ENCODE measurements at places on chromosomes 16 and 17. TPM values are rescaled to one million over a fixed set of nuclear protein-coding genes. Genes with fewer than 3 reads are reported as not detected.
A peak's percentile ranks its signal among the peaks of the same experiment; 100 is the strongest.

DNA sequence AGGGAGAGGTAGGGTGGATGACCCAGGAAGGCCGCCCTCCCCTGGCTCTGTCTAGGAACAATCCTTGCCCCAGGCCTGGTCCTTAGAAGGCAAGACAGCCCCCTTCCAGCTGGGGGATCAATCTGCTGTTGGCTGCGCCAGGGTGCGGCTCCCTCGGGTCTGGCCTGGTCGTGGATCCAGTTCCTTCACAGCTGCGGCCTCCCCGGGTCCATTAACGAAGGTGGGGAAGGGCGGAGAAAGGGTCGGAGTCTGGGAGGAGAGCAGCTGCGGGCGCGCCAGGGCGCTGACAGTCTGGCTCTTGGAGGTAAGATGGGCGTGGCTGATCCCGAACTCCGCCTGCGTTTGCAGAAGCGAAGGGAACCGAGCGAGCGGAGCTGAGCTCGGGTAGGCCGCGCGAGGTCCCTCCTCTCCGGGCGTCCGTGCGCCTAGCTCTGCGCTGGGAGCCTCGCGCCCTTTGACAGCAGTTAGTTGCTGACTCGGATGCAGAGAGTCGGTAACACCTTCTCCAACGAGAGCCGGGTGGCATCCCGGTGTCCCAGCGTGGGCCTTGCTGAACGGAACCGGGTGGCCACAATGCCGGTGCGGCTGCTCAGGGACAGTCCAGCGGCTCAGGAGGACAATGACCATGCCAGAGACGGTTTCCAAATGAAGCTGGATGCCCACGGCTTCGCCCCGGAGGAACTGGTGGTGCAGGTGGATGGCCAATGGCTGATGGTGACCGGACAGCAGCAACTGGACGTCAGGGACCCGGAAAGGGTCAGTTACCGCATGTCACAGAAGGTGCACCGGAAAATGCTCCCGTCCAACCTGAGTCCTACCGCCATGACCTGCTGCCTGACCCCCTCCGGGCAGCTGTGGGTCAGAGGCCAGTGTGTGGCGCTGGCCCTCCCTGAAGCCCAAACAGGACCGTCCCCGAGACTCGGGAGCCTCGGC, at the start of gene HSPB9:
Gene HSPB9 (plus strand): TSS at position 434 of the 933 bp plus-strand sequence. CDS start 47 bp downstream, at position 481.
- H3K4me1 ChIP-seq = peaks cover 18% of the 10 kb centered on the region
- no peak within 1 kb of the TSS for H3K4me3 ChIP-seq
- no peak for DNase-seq

The ADGRG1 gene
- total RNA-seq = 7.8 TPM

The SCNN1B gene
- total RNA-seq = not detected

DNA sequence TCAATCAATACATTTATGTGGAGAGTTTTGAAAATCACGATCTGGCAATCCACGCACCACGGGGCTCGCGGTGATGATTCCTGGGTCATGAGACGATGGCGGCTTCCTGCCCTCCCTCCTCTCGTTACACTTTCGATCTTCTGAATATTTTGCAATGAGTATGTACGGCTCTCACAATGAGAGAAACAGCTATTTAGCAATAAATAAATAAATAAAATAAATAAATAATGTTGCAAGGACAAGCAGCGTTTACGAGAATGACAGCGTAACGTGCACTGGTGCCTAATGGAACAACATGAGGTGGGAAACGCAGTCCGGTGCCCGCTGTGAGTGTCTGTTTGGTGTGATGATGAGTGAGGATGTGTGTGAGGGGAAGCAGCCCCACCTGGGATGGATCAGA, 46.7 kb upstream of the JPH3 start:
- H3K4me1 ChIP-seq = no peaks in the 10 kb centered on the region
- no peak for DNase-seq
- no peaks in the 10 kb centered on the region for H3K36me3 ChIP-seq
- no peak overlapping the region for H3K4me3 ChIP-seq
- H3K27ac ChIP-seq = no peak overlapping the region

- no peak overlapping the region for H3K27ac ChIP-seq
- H3K36me3 ChIP-seq = no peaks in the 10 kb centered on the region
- DNase-seq = no peak
These were observed 29.1 kb downstream of the TMEM100 start for GRCh38 chr17:55693254-55694216.

DNA sequence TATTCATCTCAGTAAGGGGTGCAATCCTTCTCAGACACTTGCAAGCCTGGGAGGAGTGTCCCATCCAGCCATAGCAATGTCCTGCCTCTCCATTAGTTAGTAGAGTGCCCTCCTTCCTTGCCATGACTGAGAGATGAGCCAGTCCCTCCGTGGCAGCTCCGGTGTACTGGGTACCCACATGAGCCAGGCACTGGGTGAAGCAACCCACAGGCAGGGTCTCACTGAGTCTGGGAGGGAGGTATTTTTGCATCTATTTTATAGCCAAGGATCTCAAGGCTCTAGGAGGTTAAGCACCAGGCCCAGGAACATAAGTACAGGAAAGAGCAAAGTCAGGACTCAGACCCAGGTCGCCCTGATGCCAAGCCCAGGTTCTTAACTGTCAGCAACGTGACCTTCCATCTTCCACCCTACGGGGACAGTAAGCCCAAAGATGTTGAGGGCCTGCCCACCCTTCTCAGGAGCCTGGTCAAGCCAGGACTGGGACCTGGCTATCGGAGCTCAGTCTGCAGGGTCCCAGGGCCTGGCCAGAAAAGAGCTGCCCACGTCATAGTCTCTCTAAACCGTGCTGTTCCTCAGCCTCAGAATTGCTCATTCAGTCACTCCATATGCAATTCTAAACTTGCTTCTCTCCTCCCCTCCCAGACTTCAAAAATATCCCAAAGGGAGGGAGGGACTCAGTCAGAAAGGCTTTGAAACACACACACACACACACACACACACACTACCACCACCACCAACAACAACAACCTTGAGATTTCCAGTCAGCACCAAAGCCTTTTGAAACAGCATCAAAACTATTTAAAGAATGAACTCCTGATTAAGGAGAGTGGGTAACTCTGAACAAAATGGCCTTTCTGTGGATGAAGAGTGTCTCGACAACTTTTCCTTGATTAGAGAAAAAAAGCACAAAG, 16.6 kb downstream of the NOS2 start:
- no peak overlapping the region for H3K27ac ChIP-seq
- no peaks in the 10 kb centered on the region for H3K27me3 ChIP-seq
- H3K4me3 ChIP-seq = no peak overlapping the region
- H3K4me1 ChIP-seq = no peaks in the 10 kb centered on the region

GRCh38 chr16:55039931-55040330, 109.3 kb downstream of the IRX5 start:
- H3K36me3 ChIP-seq = no peaks in the 10 kb centered on the region
- no peak overlapping the region for H3K27ac ChIP-seq
- H3K4me3 ChIP-seq = no peak overlapping the region
- no peaks in the 10 kb centered on the region for H3K4me1 ChIP-seq
- no peak for DNase-seq

The RAB40C gene
- 28.0 TPM for total RNA-seq

- no peaks in the 10 kb centered on the region for H3K36me3 ChIP-seq
- peak overlapping the region; percentile 19 for H3K27ac ChIP-seq
These were observed 939 bp downstream of the BCL6B start for GRCh38 chr17:7023576-7024401.

DNA sequence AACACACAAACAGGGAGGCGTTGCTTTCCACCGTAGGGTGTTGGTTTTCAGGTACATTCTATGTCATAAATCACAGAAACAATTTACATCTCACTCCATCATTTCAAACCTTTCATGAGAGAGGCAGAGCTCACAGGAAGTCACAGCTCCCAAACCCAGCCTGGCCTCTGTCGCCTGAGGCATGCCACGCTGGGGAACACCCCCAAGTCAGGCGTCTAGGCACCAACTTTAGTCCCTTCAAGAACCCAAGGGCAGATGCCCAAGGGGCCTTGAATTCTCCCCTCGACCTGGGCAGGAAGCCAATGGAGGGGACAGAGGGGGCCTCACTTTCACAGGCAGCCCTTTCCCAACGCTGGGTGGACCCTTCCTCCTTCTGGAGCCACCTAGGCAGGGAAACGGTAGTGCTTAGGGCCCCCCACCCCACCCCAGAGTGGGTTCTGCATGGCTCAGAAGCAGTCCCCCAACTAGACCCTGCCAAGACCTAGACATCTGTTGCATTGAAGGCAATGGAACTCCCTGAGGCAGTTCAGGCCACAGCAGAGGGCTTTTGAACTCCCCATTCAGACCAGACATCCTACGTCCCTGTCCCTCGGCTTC, 10.6 kb downstream of the TBX4 start:
- H3K36me3 ChIP-seq = no peaks in the 10 kb centered on the region
- H3K27ac ChIP-seq = no peak overlapping the region

The NIP7 gene
- total RNA-seq = 23.7 TPM

- no peaks in the 10 kb centered on the region for H3K27me3 ChIP-seq
- DNase-seq = no peak
- H3K4me1 ChIP-seq = peaks cover 2% of the 10 kb centered on the region
- no peaks in the 10 kb centered on the region for H3K36me3 ChIP-seq
- no peak overlapping the region for H3K4me3 ChIP-seq
These were observed 43.4 kb downstream of the SPOP start for GRCh38 chr17:49634485-49634860.

DNA sequence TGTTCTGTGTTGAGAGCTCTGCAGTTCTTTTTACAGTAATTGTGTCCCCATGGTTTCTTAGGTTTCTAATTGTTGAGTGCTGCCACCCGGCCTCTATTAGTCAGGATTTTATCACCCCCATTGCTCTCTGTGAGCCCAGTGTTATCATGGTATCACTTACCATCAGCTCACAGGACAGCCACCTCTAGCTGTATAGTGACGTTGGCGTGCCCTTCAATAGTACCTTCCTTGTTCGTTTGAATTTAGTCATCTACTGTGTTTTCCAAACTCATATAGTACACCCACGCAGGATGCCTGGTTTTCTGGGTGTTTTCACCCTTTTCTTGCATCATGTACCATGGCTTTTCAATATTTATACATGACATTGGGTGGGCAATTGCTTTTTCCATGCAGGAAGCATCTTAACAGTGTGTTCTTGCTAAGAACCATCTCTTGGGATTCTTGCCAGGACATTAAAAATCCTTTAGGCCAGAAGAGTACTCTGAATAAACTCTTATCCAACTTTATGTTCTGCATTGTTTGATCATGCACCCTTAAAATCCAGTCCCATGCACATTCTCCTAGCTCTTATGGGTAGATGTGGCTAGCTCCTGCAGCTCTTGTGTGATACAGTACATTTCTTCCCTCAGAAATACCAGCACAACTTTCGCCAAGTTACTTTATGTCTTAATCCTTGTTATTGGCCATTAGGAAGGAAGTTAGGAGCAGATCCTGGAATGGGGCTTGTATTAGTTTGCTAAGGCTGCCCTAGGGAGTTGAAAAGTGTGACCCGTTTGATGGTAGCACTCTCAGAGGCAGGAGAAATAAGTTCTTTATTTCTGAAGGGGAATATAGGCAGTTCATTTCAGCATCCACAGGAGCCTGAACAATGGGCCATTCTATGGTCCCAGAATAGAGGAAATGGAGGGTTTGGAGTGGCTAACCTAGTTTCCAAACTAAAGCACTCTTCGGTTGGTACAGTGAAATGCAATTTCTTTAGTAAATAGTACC, 11.3 kb upstream of the ABCA10 start:
- H3K4me3 ChIP-seq = no peak overlapping the region
- no peak for DNase-seq
- no peak overlapping the region for H3K27ac ChIP-seq
- H3K27me3 ChIP-seq = no peaks in the 10 kb centered on the region

- DNase-seq = no peak
- H3K4me3 ChIP-seq = peak overlapping the region; percentile 53
- peaks cover 50% of the 10 kb centered on the region for H3K27me3 ChIP-seq
These were observed 700 bp downstream of the TLCD2 start for GRCh38 chr17:1709403-1709951.

DNA sequence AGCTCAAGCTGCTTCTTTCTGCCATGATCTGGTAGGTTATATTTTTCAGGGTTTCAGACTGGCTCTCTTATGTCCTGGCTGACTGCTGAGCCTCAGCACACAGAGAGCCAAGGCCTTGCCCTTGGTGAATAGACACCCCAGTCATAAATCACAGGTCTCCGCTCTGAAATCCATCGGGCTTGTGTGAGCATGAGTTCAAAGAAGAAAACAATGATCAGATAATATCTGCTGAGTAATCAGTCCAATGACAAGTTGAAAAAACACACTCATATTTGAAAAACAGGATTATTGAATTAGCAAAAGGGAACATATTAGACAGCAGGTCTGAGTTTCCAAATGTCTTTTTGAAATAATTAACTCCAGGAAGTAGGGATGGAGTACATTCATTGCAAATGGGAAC, 51.1 kb upstream of the NDRG4 start:
- H3K4me1 ChIP-seq = no peaks in the 10 kb centered on the region
- no peaks in the 10 kb centered on the region for H3K27me3 ChIP-seq
- no peak overlapping the region for H3K27ac ChIP-seq

GRCh38 chr17:46057366-46057765, 58.3 kb downstream of the STH start:
- no peak overlapping the region for H3K4me3 ChIP-seq
- no peak for DNase-seq

DNA sequence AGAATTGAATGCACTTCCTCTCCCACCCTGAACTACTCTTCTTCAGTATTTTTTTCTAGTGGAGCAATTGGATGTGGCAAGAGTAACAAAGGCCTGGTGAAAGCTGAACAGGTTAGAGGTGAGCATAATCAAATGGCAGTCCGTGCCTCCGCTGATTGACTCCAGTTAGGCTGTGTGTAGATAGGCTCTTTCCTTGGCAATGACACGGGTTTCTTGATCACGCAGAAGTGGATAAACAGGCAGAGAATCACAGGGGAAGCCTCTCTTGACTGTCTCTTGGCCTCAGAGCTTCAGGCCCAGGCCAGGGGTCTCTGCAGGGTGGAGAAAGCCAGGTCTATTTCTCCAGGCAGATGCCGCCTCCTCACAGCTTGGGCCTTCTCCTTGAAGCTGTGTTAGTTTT, 4.2 kb downstream of the CD300LB start:
- no peak for DNase-seq
- no peak overlapping the region for H3K27ac ChIP-seq
- H3K27me3 ChIP-seq = peaks cover 68% of the 10 kb centered on the region
- H3K4me3 ChIP-seq = no peak overlapping the region

The CDH15 gene
- total RNA-seq = not detected

DNA sequence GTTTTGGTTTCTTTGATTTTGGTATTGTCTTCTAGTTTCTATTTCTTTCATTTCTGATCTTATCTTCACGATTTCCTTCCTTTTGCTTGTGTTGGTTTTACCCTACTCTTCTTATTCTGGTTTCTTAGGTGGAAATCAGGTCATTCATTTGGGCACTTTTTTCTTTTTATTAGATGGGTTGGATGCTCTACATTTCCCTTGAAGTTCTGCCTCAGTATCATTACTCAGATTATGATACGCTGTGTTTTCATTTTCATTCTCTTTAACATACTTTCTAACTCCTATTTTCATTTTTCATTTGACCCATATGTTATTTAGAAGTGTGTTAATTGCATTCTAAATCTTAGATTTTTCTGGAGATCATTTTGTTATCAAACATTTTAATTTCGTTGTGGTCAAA, 108.6 kb downstream of the IRF8 start:
- H3K27ac ChIP-seq = no peak overlapping the region
- peaks cover 11% of the 10 kb centered on the region for H3K27me3 ChIP-seq
- H3K4me1 ChIP-seq = no peaks in the 10 kb centered on the region
- H3K36me3 ChIP-seq = no peaks in the 10 kb centered on the region

GRCh38 chr17:57746221-57746620, 1.1 kb upstream of the CCDC182 start:
- H3K27ac ChIP-seq = no peak overlapping the region
- no peak for DNase-seq
- H3K4me3 ChIP-seq = no peak overlapping the region
- H3K4me1 ChIP-seq = no peaks in the 10 kb centered on the region
- H3K36me3 ChIP-seq = no peaks in the 10 kb centered on the region
- no peaks in the 10 kb centered on the region for H3K27me3 ChIP-seq
